HS-27A (cell line): ENCODE measurements at places on chromosomes 1 and 21.

DNA sequence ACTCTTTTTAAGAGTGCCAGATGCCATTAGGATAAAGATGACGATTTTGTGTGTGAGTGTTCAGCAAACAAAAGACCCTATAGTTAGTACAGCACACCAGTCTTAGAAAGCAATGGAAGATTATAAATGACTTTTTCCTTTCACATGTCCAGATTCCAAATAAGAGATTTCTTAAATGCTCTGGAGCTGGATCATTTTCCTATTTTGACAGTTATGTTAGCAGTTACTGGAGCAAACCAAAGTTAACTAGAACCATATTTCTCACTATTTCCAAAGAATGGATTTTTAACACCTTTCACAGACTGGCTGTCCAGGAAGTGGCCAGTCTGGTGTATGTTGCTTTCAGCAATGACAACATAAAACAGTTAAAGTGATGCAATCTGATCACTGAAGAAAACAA lies 905.8 kb upstream of the ADGRL2 start:
- DNase-seq, result no peak

GRCh38 chr1:200323856-200324400 lies 85.9 kb downstream of the ZNF281 start:
- DNase-seq, result no peak

DNA sequence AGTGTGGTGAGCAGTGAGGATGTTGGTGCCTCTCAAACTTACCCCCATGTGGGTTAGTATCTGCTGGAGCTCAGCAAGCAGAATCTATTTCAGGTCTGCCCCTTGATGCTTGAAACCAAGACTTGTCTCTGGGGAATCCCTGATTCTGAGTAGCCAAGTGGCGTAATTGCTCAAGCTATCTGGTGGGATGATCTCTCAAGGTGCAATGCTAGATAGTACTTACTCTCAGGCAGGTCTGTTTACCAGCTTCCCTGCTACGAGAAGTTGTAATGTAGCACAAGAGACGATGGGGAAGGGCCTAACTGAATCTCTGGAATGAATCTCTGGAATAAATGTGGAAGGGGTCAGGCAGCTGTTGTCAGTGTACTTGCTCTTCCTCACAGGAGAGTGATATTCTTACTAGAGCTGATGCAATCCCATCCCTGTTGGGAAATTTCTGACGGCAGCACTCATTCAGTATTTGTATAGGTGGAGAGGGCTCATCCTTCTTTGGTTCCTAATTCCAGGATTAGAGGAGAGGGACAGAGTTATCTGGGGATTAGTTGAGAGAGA lies 65.4 kb downstream of the MACF1 start:
- DNase-seq, result no peak

DNA sequence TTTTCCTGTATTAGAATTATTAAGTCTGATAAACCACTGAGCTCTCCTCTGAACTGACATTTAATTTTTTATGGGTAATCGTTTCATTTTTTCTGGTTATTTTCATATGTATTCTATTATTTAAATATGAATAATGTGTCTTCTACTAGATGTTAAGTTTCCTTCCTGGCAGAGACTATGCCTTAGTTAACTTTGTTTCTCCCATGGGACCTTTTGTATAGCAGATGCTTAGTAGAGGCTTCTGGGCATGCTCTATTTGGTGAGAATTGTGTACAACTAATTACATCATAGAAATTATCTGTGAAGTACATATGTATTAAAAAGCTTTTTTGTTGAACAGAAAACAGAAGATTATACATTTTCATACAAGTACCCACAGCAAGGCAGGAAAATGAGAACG lies 23.4 kb downstream of the CTBS start:
- DNase-seq, result no peak

- DNase-seq, result no peak
Measured at GRCh38 chr1:159929155-159930051, 4.1 kb upstream of the TAGLN2 start.

DNA sequence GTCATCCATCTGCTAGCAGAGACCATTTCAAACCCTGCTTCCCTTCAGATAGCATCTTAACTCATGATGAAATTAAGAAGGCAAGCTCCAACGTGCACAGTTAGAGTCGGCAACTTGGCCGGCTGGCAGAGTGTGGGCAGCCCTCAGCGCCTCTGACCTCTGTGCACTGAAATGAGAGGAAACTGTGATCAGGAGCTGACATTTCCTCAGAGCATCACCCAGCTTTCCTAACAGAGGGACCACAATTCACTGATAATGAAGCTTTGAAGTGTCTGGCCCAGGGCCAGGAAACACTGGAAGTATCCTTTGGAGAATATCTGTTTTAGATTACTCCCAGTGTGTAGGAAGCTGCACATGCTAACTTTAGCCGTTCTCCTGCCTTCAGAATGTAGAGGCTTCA lies 145.0 kb upstream of the ZC3H11B start:
- no peak for DNase-seq

- DNase-seq, result no peak
Measured at GRCh38 chr1:97646071-97646470, 274.8 kb downstream of the DPYD start.

GRCh38 chr1:207402744-207403143 lies 51.4 kb upstream of the CR2 start:
- DNase-seq, result no peak

- no peak for DNase-seq
Measured at GRCh38 chr21:44571296-44571695, 2.2 kb upstream of the KRTAP10-4 start.

DNA sequence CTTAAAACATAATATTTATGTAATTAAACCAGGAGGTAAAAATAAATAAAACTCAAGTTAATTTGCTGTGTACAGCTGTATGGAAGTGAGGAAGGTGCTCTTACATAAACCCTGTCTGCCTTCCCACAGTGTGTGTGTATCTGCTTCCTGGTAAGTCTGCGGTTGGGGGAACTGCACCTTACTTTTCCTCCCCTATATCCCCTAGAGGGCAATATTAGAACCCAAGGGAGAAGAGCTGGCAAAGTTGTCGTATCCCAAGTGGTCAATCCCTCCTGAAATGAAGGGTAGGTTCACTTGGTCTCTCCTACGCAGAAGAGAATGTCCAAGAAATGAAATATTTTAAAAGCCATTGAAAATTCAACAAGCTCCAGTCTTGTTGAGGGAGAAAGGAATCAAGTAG lies 17.8 kb upstream of the JAK1 start:
- no peak for DNase-seq

DNA sequence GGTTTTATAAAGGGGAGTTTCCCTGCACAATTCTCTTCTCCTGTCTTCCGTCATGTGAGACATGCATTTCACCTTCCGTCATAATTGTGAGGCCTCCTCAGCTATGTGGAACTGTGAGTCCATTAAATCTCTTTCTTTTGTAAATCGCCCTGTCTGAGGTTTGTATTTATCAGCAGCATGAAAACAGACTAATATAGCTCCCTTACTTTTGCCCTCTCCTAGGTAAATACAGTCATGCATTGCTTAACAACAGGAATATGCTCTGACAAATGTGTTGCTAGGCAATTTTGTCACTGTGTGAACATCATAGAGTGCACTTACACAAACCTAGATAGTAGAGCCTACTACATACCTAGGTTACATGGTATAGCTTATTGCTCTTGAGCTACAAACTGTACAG lies 616.8 kb downstream of the RWDD3 start:
- DNase-seq, result no peak

DNA sequence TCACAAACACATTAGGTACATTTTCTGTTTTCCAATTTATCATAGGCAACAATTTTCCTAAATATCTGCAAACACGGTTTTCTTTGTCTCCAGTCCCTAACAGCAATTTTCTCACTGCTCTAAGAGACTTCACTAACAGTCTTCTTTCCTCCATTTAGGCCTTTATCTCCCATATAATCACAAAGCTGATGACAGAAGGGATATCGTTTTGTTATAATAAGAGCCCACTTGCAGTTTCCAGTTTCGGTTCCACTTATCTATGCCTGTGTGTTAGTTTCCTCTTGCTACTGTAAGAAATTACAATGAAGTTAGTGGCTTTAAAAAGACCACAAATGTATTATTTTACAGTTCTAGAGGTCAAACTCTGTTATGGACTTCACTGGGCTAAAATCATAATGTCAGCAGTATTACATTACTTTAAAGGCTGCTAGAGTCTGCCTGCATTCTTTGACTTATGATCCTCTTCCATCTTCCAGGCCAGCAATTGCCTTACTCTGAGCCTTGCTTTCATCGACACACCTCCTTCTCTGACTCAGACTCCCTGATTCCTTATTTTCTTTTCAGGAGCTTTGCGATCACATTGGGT lies 549.3 kb downstream of the NCAM2 start:
- no peak for DNase-seq

- DNase-seq, result no peak
Measured at GRCh38 chr1:201014816-201015200, 8.7 kb downstream of the KIF21B start.

DNA sequence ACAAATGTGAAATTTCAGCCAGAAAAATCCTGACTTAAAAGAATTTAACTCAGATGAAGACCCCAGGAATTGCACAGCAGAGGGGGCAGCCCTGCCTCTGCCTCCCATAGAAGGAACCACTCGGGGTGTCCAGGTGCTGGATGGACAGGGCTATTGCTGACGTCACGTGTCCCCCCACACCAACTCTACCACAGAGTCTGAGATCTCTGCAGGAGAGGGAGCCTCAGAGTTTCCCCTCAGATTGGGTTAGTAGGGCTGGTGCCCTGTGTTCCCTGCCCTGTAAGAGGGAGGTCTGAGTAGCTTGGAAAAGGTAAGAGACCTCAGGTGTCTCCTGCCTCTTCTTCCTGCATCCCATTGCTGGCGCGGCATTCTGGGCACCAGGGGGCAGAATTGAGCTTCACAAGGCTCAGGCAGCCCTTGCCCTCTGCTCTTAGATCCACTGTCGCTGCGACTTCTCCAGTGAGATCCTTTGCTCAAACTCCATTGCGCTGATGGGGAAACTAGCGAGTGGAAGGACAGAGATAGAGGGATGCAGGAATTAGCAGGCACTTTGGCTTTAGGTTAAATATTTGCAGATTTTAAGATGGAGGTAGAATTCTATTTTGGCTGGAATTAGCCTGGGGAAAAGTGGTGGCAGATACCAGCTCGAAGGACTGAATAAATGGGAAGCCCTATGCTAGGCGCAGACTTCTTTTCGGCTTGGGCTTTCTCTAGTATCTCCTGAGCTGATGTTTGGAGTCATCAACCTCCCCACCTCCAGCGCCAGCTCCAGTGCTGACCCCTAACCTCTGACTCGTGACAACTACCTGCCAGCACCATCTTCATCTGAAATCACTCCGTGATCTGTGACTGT lies 42.8 kb upstream of the DMBX1 start:
- DNase-seq, result peak; percentile 8

DNA sequence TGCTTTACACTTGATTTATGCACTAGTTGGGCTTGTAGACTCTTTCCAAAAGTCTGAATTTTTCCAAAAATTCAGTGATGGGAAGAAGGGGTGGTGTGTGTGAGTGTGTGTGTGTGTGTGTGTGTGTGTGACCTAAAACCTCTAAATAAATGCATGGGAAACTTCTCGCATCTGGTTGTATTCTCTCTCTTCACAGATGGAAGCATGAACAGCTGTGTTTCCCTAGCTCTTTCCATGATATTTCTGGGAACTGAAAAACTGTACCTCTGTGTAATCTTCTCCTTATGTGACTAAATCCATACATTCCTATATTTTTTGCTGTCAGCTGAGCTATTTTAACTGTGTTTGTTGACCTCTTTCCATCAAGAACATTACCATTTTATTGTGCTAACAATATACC lies 26.2 kb upstream of the CYYR1 start:
- DNase-seq, result no peak

GRCh38 chr21:45769896-45770295 lies 126.4 kb downstream of the PCBP3 start:
- no peak for DNase-seq
